ENCODE measurements at places on chromosomes 12 and 14.
A peak's percentile ranks its signal among the peaks of the same experiment; 100 is the strongest.

DNA sequence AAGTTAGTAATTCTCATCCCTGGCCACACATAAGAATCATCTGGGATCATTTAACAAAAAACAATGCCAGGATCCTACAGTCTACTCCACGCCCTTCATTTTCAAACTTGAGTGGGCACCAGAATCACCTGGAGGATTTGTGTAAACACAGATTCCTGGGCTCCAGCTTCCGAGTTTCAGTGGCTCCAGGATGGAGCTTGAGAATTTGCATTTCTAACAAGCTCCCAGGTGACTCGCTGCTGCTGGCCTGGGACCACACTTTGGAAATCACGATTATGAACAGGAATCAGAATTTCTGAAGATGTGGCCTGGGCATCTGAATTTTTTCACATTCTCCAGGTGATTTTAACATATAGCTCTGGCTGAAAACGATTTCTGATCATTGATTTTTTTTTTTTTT is 234.8 kb downstream of the CACNA1C start:
- DNase-seq = peak; percentile 32

DNA sequence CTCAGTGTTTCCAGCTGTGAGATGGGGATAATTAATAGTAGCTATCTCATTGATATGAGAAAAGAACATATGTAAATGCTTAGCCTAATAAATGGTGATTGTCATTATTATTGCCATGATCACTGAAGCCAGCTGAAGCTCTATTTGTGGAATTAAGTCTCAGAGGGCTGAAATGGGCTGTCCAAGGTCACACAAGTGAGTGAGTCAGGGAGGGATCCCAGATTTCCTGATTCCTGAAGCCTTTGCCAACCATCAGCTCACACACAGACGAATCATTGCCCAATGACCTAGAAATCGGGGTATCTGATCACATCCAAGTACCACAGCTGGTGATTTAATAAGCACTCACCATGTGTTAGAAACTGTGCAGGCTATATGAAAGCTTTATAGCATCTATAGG is 21.6 kb upstream of the TMEM229B start:
- peak; percentile 58 for DNase-seq

GRCh38 chr14:85191986-85192385 is 338.0 kb upstream of the FLRT2 start:
- DNase-seq = no peak

DNA sequence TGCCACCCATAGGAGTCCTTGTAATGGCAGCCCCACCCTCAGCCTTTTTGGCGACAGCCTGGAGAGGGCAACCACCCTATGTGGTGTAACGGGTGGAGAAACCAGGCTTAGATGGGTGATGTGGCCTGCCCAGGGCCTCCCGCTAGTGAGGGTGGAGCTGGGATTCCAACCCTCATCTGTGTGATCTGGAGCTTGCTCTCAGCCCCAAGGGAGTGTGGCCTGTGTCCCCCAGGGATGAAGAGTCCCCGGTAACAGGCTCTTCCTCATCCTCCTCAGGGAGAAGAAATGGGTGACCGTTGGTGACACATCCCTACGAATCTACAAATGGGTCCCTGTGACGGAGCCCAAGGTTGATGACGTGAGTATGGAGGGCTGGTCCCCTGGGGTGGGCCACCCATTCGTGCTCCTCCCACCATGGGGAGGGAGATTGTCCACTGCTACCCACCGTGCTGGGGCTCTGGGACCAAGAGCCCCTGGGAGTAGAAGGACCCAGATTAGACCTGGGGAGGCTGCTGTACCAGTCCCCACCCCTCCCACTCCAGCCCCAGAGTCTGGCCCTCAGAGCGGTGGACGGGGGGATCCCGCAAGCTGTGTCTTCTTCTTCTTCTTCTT is 8.8 kb downstream of the BCL7A start:
- DNase-seq = no peak

DNA sequence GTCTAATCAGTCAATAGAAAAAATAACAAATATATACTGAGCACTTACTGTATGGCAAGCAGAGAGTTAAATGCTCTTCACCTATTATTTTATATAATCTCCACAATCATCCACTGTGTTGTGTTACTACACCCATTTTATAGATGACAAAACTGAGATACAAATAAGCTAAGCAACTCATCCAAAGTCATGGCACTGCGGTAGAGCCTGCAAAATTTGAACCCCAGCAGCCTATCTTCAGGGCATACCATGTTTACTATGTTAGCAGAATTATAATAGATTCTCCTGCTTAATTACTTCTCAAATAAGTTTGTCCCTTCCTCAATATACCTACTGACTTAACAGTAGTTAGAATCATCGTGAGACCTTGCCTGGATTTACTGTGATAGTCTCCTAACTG is 53.6 kb upstream of the PCED1B start:
- DNase-seq = no peak

- DNase-seq = peak; percentile 85
Observed at GRCh38 chr14:72516936-72517700, 376.8 kb downstream of the DPF3 start.

GRCh38 chr12:98402091-98402490 is 113.3 kb upstream of the TMPO start:
- DNase-seq = no peak

All from AG10803 (cell line).